Thoracic aorta (tissue), 2 donors: ENCODE measurements at places on chromosomes 12 and 14. TPM values are rescaled to one million over a fixed set of nuclear protein-coding genes. Genes with fewer than 3 reads are reported as not detected.

KCNK10 gene
- total RNA-seq, result not detected

GRCh38 chr14:29648045-29648444, 279.6 kb downstream of the PRKD1 start:
- H3K36me3 ChIP-seq, result peaks cover 8% of the 10 kb centered on the region
- H3K27me3 ChIP-seq, result no peaks in the 10 kb centered on the region
- no peak for DNase-seq
- no peaks in the 10 kb centered on the region for H3K4me1 ChIP-seq
- H3K4me3 ChIP-seq, result no peak overlapping the region

DNA sequence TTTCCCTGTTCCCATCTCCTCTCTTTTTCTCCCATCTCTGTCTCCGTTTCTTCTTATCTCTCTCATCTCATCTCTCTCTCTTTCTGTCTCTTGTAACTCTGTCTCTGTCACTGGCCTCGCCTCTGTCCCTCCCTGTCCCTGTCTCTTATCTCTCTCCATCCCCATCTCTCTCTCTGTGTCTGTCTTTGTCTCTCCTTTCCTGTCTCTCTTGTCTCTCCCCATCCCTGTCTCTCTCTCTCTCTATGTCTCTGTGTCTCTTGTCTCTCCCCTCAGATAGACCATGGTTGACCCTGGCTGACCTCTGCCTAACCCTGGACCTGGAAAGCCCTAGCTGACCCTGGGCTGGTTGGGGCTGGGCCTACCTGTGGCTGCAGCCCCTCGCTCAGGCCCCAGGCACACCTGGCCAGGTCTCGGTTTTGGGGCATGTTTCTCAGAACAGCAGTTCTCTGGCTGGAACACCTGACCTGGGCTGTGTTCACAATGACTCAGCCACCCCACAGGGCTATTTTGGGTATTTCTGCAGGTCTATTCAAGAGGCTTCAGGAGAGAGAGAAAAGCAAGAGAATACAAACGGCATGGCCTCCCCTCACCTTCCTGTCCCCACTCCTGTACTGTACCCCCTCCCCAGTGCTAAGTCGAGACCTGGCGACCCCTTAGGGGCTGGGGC, 174.4 kb downstream of the TMEM121 start:
- no peak overlapping the region for H3K4me3 ChIP-seq
- H3K27ac ChIP-seq, result no peak overlapping the region
- no peaks in the 10 kb centered on the region for H3K4me1 ChIP-seq
- H3K27me3 ChIP-seq, result no peaks in the 10 kb centered on the region
- no peak for DNase-seq

NAV3 gene
- 11.6 TPM for total RNA-seq

- no peaks in the 10 kb centered on the region for H3K27me3 ChIP-seq
- DNase-seq, result no peak
- H3K4me3 ChIP-seq, result no peak overlapping the region
- H3K27ac ChIP-seq, result no peak overlapping the region
- H3K4me1 ChIP-seq, result peaks cover 14% of the 10 kb centered on the region
- H3K36me3 ChIP-seq, result peaks cover 39% of the 10 kb centered on the region
Measured at GRCh38 chr14:75015496-75015895, 12.8 kb downstream of the EIF2B2 start.

- peaks cover 19% of the 10 kb centered on the region for H3K4me1 ChIP-seq
- no peaks in the 10 kb centered on the region for H3K27me3 ChIP-seq
- no peak overlapping the region for H3K27ac ChIP-seq
- peak; percentile 15 for DNase-seq
- no peak overlapping the region for H3K4me3 ChIP-seq
Measured at GRCh38 chr12:5003025-5003666, 40.5 kb upstream of the KCNA5 start.

DNA sequence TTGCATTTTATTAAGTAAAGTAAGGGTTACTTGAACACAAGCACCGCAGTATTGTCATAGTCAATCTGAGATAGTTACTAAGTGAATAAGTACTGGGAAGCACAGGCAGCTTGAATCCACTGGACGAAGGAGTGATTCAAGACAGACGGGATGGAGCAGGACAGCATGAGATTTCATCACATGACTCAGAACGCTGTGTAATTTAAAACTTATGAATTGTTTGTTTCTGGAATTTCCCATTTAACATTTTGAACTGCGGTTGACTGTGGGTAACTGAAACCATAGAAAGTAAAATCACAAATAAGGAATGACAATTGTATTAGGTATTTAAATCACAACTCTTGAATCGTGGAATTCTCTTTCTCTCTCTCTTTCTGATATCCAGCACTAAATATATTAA, 1630.4 kb upstream of the SEL1L start:
- no peak overlapping the region for H3K4me3 ChIP-seq
- no peaks in the 10 kb centered on the region for H3K36me3 ChIP-seq
- no peak for DNase-seq
- H3K27ac ChIP-seq, result no peak overlapping the region
- H3K4me1 ChIP-seq, result peaks cover 13% of the 10 kb centered on the region

- H3K4me3 ChIP-seq, result no peak overlapping the region
- H3K4me1 ChIP-seq, result peaks cover 14% of the 10 kb centered on the region
- no peak overlapping the region for H3K27ac ChIP-seq
Measured at GRCh38 chr12:31536672-31537071, 54.3 kb downstream of the DENND5B start.

NPFF gene
- 9.1 TPM for total RNA-seq

- peaks cover 12% of the 10 kb centered on the region for H3K4me1 ChIP-seq
- H3K36me3 ChIP-seq, result no peaks in the 10 kb centered on the region
- no peak overlapping the region for H3K27ac ChIP-seq
- H3K4me3 ChIP-seq, result peak overlapping the region; percentile 81
- DNase-seq, result no peak
- no peaks in the 10 kb centered on the region for H3K27me3 ChIP-seq
Measured at GRCh38 chr12:64780132-64780530, 20.9 kb upstream of the GNS start.

GRCh38 chr12:92859650-92860386, 69.3 kb downstream of the EEA1 start:
- no peak for DNase-seq
- no peak overlapping the region for H3K4me3 ChIP-seq
- no peaks in the 10 kb centered on the region for H3K27me3 ChIP-seq
- H3K27ac ChIP-seq, result no peak overlapping the region
